Chondrocyte (in vitro differentiated cells): ENCODE measurements at places on chromosomes 11 and 22.

GRCh38 chr11:2652333-2653197 lies 47.2 kb downstream of the KCNQ1OT1 start:
- no peak for DNase-seq

DNA sequence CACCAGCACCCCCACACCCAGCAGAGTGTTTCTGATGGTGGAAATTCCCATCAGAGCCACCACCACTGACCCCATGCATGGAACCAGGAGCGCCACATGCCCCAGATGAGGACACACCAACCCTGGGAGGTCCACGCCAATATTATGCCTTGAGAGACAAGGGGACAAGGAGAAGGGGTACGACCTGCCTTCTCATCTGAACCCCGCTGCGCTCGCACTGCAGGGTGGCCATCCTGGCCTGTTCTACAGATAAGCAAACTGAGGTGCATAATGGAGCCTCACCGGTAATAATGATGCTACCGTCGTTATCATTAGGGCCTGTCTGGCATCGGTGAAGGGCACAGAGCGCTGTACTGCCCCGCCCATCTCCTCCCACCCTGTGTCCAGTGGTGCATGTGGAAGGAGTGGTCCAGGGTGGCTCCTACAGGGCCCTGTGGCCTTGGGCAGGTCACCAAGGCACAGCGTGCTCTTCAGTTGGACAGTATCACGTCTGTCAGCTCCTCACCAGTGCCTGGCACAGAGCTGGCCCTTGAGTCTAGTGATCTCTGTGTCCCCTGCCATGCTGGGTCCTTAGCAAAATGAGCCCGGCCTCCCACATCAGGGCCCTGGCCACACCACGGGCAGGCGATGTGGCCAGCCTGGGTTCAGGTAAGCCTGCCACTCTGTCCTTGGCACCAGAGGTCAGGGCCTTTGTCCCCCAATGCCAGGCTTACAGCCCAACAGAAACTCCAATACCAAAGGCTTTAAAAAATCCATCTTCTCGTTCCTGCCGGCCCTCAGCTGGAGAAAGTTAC lies 92.2 kb downstream of the PHF21B start:
- peak; percentile 37 for DNase-seq

- no peak for DNase-seq
These were observed 6.1 kb upstream of the STIM1 start for GRCh38 chr11:3849297-3849874.

DNA sequence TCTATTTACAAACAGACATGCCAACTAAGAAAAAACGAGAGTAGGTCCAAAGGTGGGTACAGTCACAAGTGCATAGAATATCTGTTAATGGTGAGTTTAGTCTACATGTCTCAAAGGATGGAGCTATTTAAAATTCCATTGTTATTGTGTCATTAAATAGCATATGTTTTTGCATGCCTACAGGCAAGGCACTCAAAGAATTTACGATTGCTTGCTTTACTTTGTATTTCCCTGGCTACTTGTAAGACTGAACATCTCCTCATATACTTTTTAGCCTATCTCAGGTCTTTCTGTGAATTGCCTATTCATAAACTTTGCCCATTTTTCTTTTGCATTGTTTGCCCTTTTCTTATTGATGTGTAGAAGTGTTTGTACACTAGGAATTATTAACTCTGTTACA lies 39.7 kb downstream of the DEUP1 start:
- no peak for DNase-seq

DNA sequence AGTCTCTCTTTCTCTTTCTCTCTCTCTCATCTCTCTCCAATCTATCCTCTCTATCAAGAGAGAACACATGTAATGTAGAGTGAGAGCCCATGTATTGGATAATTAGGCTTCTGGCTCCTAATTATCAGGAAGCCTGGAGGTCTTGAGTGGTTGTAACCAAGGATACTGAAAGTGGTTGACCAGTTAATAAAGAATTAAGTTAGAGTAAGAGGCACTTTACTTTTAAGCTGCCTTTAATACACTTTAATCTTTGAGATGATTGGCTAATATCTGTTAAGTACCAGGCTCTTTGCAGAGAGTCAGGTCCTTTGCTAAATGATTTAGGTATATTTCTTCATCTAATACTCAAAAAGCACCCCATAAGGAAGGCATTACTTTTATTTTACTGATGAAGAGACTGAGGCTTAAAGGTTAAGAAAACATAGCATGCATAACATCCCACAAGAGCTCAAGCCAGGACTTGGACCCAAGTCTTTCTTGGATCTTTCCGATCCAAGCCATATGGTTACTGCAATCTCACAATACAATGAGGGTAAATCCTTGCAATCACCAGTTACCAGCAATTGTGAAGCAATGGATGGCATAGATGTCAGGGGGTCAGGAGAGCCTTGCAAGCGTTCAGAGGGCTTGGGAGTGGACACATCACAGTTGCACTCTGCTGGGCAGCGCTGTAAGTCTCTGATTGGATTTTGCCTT lies 22.1 kb downstream of the CD44 start:
- DNase-seq = no peak

GRCh38 chr11:96257972-96258934 lies 84.7 kb downstream of the MAML2 start:
- no peak for DNase-seq

DNA sequence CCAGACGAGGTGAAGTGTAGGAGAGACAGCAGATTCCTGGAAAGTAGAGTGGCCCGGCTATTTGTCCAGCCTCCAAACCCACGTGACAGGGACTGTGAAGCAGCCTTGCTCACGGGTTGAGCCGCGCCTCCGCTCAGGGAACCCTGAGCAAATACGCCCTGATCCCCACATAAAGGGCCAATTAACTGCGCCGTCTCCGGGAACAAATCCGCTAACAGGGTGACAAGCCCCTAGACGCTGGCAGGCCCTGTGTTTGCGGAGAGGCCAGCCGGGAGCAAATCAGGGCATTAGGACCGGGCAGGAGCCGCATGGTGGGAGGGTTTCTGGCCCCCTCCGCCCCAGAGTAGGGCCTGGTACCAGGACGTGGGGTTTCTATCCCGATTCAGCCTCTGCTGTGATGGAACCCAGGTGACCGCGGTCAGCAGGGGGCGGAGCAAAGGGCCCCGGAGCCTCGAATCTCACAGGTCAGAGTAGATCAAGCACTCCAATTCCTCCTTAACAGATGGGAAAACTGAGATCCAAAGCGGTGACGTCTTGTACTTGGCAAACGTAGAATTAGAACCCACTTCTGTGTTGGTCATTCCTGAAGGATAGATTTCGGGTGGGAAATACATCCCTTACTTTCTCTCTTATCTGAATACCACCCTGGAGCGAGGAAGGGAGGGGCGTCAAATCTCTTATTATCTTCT lies 2.0 kb upstream of the ROBO3 start:
- no peak for DNase-seq

DNA sequence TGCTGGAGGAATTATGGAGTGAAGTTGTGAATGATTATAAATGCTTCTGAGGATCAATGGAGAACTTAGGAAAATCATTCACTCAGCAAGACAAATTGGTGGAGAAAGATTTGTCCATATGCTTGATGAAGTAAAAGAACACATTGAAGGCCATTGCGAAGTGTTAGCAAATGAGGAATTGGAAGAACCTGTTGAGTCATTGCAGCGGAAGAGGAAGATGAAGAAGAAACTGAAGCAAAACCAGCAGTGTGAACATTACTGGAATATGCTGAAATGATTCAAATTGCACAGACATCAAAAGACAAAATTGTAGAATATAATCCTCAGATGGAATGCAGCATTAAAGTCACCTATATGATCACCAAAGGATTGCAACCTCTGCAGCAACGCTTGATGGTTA lies 168.1 kb downstream of the ADAMTS15 start:
- no peak for DNase-seq
